ENCODE measurements at places on chromosomes 5 and 9. TPM values are rescaled to one million over a fixed set of nuclear protein-coding genes. Genes with fewer than 3 reads are reported as not detected.

The OR1L8 gene
- polyA plus RNA-seq = not detected

The HTR4 gene
- not detected for polyA plus RNA-seq

DNA sequence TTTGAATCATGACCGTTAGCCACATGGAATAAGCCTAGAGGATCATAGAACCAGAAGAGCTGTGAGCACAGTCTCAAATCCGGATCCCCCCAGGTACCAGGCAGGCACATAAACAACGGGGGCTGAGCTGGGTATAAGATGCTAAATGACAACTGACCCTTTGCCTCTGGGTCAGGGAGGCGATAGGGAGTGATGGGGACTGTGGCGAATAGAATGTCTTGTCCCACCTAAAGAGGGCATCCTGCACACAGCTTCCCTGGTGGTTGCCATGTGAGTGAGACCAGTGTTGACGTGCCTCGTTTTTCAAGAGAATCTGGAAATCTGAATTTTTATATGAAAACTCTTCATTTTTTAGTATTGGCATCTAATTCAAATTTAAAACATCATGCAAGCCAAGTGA, 33.6 kb downstream of the SLC6A7 start:
- H3K27me3 ChIP-seq = no peaks in the 10 kb centered on the region
- no peak for DNase-seq
- no peaks in the 10 kb centered on the region for H3K4me1 ChIP-seq
- no peak overlapping the region for H3K4me3 ChIP-seq
- no peaks in the 10 kb centered on the region for H3K36me3 ChIP-seq

DNA sequence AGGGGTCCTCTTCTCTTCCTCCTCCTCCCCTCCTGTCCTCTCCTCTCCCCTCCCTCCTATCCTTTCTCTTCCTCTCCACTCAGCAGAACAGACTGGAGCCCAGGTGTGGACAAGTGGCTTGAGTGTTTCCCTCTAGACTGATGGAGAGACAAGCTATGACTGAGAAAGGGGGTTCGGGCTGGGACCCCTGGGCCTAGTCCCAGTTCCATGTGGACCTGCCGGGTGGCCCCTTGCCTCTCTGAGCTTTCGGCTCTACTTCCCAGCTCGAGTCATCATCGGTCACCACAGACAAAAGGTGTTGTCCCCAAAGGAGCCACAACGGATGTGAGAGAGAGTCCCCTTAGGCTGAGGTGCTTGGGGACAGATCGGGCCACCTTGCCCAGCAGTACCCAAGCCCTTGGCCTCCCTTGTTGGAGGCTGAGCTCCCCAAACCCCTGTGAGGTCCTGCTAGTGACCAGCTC, 3.4 kb upstream of the RXRA start:
- peaks cover 18% of the 10 kb centered on the region for H3K4me1 ChIP-seq
- no peak for DNase-seq
- H3K27ac ChIP-seq = no peak overlapping the region
- H3K4me3 ChIP-seq = no peak overlapping the region

DNA sequence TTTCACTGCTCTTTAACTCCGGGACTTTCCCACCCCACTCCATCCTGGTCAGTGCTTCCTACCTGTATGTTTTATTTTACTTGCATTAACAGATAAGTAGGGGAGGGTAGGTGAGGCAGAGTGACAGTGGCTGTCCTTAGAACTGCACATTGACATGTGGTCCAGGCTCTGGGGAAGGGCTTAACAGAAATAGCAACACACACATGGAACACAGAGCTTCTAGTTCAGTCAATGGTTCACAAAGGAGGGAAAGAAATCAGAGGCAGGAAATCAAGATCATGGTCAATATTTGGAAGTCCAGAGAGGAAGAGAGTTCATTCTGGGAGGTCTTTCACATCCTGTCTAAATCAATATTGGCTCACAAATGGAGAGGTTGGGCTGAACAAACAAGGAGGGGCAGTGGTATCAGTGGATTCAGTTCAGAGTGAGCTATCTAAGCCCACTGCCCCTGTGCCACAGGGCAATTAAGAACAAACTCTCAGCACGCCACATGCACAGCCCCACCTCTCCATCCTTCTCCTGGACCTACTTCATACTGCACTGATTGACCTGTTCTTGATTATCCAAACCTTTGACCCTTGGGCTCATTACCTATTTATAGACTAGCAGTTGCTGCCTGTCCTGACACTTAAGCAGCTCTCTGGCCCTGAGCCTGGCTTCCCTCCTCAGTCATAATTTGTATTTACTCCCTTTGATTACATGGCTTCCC, 6.2 kb upstream of the VPS13A start:
- DNase-seq = no peak
- no peak overlapping the region for H3K27ac ChIP-seq
- H3K4me1 ChIP-seq = no peaks in the 10 kb centered on the region
- H3K27me3 ChIP-seq = no peaks in the 10 kb centered on the region

DNA sequence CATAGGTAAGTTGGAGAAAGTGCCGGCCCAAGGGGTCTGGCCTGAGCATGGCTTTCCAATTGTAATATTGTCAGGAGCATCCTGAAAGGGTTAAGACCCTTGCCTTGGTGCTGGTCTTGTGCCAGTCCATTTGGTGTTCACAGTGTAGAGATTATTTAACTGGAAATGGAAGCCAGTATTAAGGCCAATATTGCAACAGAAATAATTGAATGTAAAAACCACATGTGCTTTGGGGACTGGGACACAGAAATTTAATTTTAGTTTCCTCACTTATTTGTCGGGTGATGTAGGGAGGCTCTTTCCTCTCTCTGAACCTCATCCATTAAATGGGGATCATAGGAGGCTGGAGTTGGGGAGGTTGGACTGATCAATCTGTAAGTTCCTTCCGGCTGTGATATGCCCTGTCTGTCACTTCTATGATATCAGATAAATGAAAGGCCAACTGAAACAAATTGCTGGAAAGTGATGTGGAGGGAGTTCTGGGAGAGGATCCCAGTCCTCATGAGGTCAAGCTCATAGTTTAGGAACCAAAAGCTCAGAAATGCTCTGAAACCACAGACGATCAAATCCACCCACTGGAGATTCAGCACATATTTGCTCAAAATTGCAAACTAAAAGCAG, 54.8 kb upstream of the COL15A1 start:
- H3K4me3 ChIP-seq = no peak overlapping the region
- H3K27ac ChIP-seq = no peak overlapping the region
- DNase-seq = no peak
- no peaks in the 10 kb centered on the region for H3K4me1 ChIP-seq
- H3K36me3 ChIP-seq = no peaks in the 10 kb centered on the region

- H3K4me3 ChIP-seq = no peak overlapping the region
- no peaks in the 10 kb centered on the region for H3K36me3 ChIP-seq
- no peak overlapping the region for H3K27ac ChIP-seq
- DNase-seq = no peak
- H3K4me1 ChIP-seq = peaks cover 82% of the 10 kb centered on the region
- no peaks in the 10 kb centered on the region for H3K27me3 ChIP-seq
Observed at GRCh38 chr9:6431038-6431437, 18.0 kb downstream of the UHRF2 start.

Data from CD4-positive, alpha-beta memory T cell (primary cell).